Fibroblast of gingiva (primary cell): ENCODE measurements at places on chromosomes 6 and 20.

GRCh38 chr20:6037082-6037481, 16.8 kb downstream of the LRRN4 start:
- DNase-seq, result no peak

DNA sequence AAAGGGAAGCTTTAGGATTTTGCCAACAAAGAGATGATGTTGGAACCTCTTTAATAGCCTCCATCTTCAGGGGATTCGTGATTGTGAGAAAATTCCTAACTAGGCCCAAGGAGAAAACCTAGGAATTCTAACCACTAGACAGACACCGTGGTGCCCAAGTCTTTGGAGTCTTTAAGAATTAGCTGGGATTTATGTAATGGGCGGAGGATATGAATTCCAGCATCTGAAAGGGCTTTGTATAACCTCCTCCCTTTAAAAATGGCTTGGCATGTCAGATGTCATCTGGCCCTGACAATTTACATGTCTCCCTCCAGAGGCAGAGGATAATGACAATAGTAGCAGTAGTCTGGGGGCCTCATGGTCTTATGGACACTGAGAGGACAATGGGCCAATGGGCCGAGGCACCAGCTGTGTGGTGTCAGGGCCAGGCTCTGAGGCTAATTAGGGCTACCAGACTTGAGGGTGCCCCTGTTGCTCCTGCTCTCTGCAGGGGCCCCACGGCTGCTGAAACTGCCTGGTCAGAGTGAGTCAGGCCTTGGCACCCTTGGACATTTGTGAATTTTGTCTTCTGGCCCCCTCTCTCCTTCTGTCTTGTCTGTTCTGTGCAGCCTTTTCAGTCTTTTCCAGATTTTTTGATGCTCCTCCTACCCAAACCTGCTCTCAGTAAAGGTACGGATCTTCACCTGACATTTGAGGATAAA, 113.9 kb downstream of the EDN1 start:
- DNase-seq, result peak; percentile 22

DNA sequence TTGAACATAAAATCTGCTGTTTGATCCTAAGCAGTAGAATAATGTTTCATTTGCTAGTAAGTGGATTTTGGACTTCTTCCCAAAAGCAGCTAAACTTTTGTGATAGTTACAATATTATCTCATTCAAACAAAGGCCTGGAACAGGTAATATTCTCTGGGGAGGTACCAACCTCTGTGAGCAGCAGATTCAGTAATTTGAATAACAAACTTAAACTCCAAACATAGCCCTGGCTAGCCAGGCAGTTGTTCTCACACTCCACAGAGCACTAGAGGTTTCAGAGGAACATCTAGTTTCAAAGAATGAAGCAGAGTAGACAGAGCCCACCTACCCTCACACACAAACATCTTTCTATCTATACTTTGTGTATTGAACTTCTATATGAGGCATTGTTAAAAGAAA, 40.9 kb downstream of the LGSN start:
- no peak for DNase-seq

- DNase-seq, result peak; percentile 55
Observed at GRCh38 chr6:150320442-150320841, 48.4 kb upstream of the IYD start.

- DNase-seq, result no peak
Observed at GRCh38 chr6:137058037-137058436, 13.3 kb upstream of the IL20RA start.

GRCh38 chr20:54017846-54018245, 52.5 kb downstream of the BCAS1 start:
- DNase-seq, result no peak

DNA sequence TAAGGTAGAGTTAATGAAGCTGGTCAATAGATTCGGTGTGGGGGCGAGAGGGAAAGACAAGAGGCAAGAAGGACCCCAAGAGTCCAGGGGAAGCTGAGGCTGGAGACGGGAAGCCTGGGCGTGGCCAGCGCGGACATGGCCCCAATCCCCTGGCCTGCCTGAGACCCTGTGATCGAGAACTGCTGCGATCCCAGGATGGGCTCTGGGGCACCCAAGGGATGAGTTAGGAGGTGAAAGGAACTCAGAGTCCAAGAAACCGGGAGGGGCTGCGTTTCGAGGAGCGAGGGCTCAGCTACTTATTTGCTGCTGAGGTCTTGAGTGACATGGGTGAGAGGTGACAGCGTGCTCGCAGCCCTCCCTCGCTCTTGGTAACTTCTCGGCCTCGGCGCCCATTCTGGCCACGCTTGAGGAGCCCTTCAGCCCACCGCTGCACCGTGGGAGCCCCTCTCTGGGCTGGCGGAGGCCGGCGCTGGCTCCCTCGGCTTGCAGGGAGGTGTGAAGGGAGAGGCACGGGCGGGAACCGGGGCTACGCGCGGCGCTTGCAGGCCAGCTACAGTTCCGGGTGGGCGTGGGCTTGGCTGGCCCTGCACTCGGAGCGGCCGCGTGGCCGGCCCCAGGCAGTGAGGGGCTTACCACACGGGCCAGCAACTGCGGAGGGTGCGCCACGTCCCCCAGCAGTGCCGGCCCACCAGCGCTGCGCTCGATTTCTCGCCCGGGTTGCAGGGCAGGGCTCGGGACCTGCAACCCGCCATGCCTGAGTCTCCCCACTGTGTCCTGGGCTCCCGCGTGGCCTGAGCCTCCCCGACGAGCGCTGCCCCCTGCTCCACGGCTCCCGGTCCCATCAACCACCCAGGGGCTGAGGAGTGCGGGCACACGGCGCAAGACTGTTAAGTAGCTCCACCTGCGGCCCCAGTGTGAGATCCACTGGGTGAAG, 58.2 kb downstream of the IRF4 start:
- no peak for DNase-seq
